ENCODE measurements at places on chromosomes 6 and 20.

DNA sequence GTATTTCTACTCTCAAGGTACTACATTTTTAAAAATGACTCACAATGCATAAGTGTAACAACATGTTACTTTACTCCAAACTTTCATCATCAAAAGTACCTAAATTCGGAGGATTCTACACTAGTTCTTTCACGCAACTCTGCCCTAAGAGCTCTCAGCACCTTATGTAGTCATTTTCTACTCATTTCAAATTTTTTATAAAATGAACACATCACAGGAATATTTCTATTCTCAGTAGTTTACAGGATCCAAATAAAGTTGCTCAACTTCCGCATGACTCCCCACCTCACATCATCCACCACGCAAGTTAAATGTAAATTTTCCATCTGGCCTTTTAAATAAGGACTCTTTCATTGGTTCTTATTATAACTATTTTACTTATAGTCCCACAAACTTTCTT lies 344.9 kb upstream of the MANEA start:
- DNase-seq = no peak

- DNase-seq = no peak
Observed at GRCh38 chr20:58810116-58810878, 40.4 kb downstream of the GNAS-AS1 start.

DNA sequence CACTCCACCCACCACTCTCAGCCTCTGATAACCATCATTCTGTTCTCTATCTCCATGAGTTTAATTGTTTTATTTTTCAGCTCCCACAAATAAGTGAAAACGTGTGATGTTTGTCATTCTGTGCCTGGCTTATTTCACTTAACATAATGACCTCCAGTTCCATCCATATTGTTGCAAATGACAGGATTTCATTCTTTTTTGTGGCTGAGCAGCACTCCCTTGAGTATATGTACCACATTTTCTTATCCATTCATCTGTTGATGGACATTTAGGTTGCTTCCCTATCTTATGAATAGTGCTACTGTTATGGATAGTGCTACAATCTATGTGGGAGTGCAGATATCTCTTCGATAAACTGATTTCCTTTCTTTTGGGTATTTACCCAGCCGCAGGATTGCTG lies 103.3 kb upstream of the PDE7B start:
- DNase-seq = no peak

- no peak for DNase-seq
Observed at GRCh38 chr20:25353747-25354705, 36.6 kb downstream of the ABHD12 start.

- peak; percentile 86 for DNase-seq
Observed at GRCh38 chr6:112037783-112038216, 16.1 kb upstream of the CCN6 start.

DNA sequence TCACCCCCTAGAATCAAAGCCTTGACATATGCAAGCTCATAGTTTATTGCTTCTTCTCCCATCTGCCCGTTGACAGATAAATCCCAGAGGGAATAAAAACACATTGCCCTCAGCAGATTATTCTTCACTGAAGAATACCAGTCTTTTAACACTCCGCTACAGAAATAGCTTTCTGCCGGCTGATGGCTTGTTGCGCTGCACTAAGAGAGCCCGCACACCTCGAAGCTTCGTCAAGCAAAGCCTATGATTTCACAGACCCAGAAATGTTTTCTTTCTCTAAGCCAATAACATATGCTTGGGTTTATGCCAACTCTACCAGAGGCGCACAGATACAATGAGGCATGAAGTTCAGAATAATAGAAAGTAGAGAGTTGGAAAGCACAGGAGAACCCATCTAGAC lies 208.9 kb upstream of the FOXQ1 start:
- DNase-seq = no peak

DNA sequence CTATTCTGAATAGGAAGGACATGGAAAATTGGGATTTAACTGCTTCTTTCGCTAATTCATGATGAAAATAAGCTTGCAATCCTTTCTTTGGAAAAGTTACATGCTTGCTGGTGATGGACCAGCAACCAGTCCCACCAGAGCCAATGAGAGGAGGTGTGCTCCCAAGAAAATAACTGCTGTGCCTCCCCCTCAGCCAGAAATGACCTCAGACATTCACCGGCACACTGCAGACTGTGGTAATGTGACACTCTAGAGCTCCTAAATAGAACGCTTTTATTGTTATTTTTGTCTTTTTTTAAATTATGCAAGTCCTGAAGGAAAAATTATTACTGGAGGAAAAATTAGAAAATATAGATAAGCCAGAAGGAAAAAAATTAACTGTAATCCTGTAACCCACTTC lies 2.6 kb downstream of the PYGB start:
- peak; percentile 56 for DNase-seq

DNA sequence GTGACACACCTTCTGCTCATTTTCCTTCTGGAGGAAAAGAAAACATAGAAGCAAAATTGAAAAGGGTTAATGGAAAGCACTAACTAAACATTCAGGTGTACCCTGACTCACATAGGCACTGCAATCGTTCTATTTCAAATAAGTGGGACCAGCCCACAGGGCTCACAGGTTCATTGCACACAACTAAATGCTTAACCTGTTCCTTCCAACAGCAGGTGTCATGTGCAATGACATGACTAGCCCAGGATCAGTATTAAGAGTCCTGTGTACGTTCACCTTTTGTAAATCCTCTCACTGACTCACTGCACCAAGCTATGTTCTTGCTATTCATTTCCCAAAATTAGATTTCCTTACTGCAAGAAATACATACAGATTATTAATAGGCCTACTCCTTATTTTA lies 151.3 kb downstream of the GMPR start:
- DNase-seq = no peak

- DNase-seq = no peak
Observed at GRCh38 chr6:142867988-142868812, 76.8 kb downstream of the HIVEP2 start.

DNA sequence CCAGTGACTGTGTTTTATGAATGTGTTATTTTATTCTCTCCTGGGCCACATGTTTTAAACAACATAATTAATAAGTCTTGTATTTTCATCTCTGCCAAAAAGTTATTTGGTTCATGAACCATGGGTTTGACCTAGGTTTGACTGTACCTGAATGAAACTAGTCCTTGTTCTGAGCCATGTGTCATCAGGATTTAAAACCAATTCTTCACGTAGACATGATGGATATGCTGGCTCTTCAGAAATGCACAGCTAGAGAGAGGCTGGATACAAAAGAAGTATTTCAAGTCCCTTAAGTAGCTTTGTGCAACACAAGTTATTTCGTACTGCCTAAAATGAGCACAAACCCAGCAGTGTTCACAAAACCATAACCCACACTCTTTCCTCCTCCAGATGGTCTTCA lies 116.1 kb downstream of the IBTK start:
- no peak for DNase-seq
